Islet precursor cell (in vitro differentiated cells): ENCODE measurements at places on chromosomes 4 and X.

GRCh38 chr4:80322716-80323115, 12.8 kb upstream of the CFAP299 start:
- DNase-seq, result no peak

GRCh38 chr4:55884093-55884850, 30.8 kb downstream of the EXOC1 start:
- no peak for DNase-seq

DNA sequence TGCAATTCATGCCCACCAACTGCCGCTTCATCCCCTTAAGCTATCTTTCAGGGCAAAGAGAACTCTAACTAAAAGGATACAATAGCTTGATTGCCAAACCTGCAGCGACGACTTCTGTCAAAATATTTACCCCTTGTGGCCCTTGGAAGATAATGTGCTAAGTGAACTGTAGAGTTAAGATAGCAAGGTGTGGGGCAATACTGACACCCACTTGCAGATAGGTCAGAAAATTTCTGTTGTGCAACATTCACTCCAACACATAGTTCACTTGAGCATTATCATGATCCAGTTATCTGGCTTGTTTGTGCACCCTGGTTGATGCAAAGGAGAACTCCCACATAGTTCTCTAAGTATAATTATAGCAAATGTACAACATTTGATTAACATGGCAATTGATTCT, 55.6 kb downstream of the RHOXF2B start:
- no peak for DNase-seq

GRCh38 chr4:147526272-147526654, 45.4 kb downstream of the EDNRA start:
- DNase-seq, result peak; percentile 59

GRCh38 chr4:127624173-127624572, 8.6 kb upstream of the INTU start:
- no peak for DNase-seq

GRCh38 chr4:127162741-127163140, 470.0 kb upstream of the INTU start:
- no peak for DNase-seq

- no peak for DNase-seq
Observed at GRCh38 chr4:185040523-185040922, 22.2 kb downstream of the HELT start.

DNA sequence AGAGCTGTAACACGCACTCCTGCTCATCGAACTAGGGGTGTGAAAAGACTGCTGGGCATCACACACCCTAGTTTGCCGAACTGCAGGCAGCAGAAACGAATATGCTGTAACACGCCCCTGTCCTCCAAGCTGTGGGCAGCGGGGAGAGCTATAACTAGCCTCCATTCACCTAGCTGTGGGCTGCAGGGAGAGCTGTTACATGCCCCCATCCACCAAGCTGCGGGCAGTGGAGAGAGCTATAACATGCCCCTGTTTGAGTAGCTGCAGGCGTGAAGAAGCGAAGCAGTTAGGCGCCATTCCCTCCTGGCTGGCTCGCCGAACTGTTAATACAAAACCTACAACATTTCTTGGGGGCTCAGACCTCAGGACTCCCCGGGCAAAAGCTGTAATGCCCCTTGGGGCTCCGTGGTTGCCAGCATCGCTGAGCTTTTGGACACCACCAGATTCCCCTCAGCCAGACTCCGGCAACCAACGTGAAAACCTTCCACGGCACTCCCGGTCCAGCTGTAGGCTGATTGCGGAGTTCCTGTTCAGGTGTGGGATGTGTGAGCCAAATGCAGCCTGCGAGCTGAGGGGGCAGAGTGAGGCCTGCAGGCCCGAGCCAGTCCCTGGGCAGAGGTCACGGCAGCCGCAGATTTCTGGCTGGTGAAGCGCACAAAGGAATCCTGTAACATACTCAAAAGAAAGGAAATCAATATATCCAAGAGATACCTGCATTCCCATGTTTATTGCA, 41.1 kb upstream of the ANKRD17 start:
- no peak for DNase-seq

DNA sequence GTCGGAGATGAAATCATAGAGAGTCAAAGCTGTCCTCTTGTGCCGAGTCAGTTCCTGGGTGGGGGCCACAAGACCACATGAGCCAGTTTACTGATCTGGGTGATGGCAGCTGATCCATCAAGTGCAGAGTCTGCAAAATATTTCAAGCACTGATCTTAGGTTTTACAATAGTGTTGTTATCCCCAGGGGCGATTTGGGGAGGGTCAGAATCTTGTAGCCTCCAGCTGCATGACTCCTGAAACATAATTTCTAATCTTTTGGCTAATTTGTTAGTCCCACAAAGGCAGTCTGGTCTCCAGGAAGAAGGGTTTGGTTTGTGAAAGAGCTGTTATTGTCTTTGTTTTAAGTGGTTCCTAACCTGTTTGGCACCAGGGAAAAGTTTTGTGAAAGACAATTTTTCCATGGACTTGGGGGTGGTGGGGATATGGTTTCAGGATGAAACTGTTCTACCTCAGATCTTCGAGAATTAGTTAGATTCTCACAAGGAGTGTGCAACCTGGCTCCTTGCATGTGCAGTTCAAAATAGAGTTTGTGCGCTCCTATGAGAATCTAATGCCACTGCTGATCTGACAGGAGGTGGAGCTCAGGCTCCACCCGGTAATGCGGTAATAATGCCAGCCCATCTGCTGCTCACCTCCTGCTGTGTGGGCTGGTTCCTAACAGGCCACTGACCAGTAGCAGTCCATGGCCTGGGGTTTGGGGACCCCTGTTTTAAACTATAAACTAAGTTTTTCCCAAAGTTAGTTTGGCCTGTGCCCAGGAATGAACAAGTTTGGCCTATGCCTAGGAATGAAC, 29.2 kb downstream of the METAP1 start:
- DNase-seq, result no peak

DNA sequence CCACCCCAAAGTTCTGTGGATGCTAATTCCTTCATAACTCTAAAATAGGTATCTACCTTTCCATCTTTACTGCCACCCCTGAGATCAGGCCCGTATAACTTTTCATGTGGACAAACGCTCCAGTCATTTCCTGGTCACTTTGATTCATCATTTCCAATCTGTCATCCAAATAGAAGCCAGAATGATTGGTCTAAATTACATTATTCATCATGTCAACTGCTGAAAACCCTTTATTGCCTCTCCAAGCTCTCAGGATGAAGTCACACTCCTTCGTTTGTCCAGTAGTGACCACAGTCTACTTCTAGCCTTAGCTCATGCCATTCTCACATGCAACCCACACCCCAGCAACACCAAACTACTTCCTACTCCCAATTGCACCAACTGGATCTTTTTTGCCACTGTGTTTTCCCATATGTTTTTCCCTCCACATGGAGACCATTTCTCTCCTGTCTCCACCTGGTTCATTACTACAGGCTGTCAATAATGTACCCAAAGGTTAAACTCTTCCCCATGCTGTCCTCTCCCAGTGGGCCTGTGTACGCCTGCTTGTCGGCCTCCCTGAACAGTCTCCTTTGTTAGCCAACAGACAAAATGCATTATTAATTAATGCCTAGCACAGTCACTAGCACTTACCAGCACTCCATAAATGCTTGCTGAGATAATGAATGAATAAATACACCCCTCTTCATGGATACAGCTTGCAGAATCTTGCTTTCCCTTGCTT, 382.6 kb upstream of the NOCT start:
- DNase-seq, result no peak

- no peak for DNase-seq
Observed at GRCh38 chr4:20393486-20394100, 141.9 kb downstream of the SLIT2 start.

DNA sequence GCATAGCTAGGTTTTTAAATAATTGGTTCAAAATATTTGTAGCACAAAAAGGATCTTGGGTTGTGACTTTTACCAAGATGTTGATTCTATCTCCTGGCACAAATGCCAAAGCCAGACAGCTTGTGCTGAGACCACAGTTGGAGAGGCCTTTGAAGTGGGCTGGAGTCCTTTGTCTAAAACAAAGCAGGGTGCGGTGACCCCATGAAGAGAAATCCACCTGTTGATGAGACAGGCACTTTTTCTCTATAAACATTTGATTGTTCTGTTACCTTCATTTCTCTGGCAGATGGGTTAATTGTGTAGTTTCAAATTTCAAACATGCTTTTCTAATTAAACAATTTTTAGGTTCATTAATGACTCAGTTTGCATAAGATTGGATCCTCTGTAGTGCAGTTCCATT, 56.7 kb downstream of the STOX2 start:
- no peak for DNase-seq

DNA sequence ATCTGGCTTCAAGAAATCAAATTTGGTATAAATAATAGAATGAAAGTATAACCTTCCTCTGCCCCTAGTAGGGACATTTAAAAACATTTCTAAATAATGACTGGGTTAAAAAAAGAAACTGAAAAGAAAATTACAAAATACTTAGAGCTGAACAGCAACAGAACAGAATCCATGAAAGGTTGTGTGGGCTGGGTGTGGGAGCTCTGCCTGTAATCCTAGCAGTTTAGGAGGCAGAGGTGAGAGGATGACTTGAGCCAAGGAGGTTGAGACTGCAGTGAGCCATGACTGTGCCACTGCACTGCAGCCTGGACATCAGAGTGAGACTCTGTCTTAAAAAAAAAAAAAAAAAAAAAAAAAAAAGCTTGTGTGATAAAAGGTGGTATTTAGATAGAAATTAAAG, 12.3 kb upstream of the ZFX start:
- DNase-seq, result no peak

DNA sequence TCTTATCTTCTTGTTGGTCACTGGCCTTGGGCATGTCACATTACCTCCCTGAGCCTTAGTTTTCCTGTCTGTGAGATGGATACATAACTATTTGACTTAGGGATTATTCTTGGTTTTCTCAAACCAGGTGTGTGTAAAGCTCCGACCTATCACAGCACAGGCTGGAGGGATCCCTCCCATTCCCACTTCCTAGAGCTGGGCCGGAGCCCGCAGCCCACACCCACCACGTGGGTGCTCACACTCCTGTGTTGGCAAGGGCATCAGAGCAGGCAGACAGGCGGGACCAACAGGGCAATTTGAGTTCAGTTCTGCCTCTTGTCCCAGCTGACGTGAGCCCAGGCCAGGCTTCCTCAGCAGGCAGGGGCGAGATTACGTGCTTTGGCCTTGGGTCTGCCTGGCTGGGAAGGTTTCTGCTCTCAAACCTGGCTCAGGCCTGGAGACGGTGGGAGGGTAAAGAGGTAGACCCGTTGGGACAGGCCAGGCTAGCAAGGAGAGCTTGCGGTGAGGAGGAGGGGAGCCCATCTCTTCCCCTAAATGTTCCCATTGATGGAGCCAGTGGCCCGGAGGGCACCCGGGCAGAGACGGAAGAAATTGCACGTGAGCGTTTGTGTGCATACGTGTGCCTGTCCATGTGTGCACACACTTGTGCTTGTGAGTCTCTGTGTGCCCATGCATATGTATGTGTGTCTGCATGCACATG, 734 bp upstream of the SH3TC1 start:
- DNase-seq, result no peak

DNA sequence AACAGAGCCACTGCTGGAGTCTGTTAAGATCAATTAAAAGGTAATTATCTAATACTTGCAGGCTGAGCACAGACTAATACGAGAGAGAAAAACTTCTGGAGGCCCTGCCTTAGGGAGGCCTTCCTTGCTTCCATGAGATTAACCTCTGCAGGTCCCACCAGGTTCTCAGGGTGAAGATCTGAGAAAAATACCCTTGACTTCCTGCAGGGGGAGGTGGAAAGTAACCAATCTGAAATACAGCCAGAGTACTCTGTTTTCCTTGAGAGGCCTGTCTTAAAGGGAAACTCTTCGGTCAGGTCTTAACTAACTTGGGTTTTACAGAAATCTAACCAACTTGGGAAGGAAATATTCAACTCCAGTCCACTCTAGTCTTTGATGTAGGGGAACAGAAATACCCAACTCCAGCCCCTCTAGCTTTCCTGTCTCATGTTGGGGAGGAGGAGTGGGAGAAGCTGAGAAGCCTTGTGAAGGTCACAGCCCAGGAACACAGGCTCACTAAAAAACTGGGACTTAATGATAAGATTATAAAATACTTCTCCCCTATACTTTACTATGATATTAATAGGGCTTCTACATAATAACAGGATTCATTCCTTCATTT, 77.1 kb downstream of the TBCK start:
- peak; percentile 76 for DNase-seq

- DNase-seq, result no peak
Observed at GRCh38 chrX:73758250-73758649, 195.3 kb downstream of the CHIC1 start.

- no peak for DNase-seq
Observed at GRCh38 chrX:47561659-47562151, 700 bp downstream of the ARAF start.

DNA sequence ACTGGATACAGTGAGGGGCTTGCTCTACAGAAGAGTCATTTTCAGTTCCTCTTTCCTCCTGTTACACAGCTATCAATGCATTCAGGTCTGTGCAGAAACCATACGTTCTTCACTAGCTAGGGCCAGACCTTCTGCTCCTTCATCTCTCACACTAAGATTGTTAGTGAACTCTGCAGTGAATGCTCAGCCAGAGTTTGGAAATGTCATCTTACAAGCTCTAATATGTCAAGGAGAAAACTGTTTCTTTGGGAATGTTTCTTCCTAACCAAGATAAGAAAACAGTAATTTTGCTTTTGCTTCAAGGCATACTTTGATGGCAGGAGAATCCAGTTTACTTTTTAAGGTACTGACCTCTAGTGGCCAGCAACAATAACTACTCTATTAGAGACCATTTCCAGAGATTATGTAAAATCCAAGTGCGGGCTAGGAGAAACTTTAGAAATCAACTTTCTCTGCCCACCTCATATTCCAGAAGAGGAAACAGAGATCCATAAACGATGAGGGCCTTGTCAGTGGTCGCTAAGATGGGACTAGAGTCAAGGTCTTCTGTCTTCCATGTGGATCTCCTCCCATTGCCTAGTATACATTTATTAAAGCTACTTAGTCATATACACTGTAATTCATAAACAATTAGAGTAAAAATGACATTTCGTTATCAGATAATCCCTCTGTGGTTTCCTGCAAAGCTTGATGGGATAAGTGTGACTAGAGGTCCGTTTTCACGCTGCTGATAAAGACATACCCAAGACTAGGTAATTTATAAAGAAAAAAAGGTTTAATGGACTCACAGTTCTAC, 12.1 kb upstream of the CC2D2A start:
- no peak for DNase-seq

GRCh38 chrX:112851806-112852205, 11.2 kb upstream of the AMOT start:
- peak; percentile 88 for DNase-seq

DNA sequence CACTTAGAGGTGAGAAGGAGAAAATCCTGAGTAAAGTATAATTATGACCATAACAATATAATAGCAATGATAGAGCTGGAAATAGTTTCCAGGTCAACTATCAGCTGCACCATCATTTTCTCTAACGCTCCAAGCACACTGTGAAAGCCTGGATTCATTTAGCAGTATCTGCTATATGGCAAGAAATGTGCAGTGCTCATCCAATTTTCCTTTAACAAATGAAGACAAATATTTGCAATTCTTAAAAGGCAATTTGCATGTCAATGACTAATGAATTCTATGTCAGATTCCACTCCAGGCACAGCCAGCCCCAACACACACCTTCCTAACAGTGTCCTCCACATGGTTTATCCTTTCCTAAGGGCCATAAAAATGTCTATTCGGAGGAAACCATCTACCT, 12.7 kb downstream of the PRSS12 start:
- no peak for DNase-seq
